ENCODE measurements at places on chromosomes 5 and 9. TPM values are rescaled to one million over a fixed set of nuclear protein-coding genes. Genes with fewer than 3 reads are reported as not detected.

The IL7R gene
- 92.0 TPM for total RNA-seq

DNA sequence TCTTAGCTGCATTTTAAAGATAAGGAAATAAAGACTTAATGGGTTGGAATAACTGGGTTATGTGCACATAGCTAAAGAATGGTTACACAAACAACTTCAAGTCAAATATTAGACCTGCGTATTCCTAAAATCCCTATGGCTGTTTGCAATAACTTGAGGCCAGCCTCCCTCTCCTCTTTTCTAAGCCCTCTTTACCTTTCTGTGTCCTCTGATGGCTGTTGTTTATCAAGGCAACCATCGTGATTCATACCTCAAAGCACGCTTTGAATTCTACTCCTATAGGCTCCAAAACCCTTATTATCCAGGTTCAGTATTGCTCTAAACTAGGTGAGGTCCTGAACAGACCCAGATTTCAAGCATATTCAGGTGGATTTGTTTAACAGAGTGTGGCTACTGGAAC is 45.6 kb upstream of the LCP2 start:
- DNase-seq = no peak

The ROPN1L gene
- total RNA-seq = 10.4 TPM

GRCh38 chr9:30301271-30301963 is 2083.0 kb upstream of the ACO1 start:
- no peak for DNase-seq
